ENCODE measurements at places on chromosomes 13 and 19.

DNA sequence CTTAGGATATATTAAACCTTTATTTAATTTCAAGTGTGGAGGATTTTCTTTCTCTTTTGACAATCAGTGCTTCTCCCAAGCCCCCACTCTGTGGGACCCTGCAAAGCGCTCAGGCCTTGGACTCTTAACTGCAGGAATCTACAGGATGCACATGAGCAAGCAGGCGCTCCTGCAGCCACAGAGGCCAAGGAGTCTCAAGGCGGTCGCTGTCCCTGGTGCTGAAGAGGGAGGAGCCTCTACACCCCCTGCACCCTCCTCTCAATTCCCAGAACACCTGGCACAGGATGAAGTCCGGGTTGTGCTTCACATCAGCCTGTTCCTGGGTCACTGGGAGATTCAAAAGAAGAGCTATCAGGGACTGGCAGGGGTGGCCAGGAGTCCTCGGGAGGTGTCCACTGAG lies 13.5 kb downstream of the OR10H4 start:
- no peak for DNase-seq

DNA sequence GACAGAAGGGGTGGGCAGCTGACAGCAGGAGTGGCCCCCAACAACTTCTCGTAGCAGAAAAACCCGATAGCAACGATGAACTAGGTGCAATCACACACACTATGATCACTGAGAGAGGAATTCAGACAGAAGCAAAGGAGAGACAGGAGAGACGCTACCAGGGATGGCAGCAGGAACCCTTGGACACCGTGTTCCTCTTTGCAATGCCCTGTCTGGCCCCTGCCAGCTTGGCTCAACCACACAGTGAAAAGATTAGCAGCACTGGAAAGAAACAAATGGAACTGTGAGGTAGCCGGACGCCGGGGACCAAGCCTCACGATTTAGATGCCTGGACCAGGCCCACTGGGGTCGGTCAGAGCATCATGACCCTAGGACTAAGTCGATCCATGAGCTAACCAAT lies 23.6 kb downstream of the DCAF15 start:
- no peak for DNase-seq

GRCh38 chr19:18562086-18562485 lies 4.4 kb downstream of the KXD1 start:
- no peak for DNase-seq

DNA sequence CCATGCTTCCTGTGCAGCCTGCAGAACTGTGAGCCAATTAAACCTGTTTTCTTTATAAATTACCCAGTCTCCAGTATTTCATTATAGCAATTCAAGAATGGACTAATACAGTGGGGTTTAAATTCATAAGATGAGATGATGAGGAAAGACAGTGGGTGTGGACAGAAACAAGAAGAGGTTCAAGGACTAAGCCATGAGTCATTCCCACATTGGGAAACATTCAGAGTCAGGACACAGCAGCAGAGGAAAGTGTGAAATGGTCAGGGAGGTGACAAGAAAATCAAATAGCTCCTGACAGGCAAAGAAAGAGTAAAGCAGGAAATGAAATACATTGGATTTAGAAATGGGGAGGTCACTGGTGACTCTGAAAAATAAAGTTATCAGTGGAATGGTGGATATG lies 9.1 kb downstream of the ZNF841 start:
- no peak for DNase-seq

DNA sequence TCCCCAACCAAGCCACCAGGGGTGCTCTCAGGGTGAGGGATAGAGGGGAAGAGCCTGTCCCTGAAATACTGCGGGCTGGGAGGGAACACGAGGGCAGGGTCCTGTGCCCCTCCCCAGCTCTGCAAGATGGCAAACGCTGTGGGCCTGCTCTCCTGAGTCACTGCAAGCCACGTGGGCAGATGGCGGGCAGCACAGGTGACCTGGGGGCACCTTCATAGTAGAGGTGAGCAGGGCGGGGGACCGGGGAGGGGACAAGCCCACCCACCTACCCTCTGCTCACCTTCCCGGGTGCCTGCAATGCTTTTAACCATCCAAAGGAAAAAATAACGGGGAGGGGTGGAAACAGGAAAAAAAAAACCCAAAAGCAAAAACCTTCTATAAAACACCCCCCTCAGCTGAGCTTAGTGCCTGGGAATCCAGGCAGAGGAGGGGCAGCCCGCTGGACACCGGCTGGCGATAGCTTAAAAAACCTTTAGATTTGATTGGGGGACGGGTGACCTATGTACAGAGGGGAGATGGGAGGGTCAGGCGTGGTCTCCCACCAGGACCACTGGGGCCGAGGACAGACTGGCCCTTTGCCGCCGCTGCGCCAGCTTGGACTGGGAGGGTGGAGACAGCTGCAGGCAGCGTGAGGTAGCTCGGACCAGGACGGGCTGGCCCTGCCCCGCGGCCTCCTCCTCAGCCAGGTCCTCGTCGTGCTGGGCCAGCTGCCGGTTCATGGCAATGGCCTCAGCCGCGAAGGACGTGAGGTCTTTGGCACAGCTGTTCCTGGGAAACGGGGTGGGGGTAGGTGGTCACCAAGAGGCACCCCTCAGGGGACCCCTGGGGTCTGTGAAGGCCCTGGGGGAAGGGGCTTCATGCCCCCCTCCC lies 11.7 kb downstream of the MKNK2 start:
- DNase-seq: no peak

DNA sequence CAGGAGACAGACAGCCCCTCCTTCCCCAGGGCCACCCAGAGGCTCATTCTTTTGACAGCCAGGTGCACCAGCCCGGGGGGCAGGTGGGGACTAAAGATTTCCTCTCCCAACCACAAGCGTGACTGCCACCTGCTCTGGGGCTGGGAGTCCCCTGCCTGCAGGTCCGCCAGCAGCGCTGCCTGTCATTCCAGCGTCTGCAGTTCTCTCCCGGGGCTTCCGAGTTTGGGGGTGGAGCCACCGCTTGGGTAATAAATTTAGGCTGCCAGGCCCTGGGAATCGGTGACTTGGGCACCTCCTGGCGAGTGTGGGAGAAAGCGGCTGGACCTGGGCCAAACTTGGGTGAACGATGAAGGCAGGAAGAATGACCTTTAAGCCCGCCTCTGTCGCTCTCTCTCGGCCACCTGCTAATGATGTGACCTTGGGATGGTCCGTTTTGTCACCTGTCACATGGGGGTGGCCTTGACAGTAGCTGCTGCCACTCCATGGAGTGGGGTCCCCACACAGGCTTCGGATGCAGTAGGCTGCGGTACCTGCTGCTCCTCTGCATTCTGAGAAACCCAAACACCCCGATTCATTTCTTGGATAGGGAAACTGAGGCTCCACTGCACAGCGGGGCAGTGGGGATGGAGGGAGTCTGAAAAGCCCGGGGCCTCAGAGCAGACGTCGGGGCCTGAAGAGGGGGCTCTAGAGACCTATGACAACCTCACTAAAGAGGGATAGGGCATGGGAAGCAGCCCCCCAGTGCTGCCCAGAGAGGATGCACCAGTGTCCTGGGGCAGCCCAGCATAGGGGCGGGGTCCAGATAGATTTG lies 12.8 kb downstream of the FUT6 start:
- DNase-seq: no peak

DNA sequence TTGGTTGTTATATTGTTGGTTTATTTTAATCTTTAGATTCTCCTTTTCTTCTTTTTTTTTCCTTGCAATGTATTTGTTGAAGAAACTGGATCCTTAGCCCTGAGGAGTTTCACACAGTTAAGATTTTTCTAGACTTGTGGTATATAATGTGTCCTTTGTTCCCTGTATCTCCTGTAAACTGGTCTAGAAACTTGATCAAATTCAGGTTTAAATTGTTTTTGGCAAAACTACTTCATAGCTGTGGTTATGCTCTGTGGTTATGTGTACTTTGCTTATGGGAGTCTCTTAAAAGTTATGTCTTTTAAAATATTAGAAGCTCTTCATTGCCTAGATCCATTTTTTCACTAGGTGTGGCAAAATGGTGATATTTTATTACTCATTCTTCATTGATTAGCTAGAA lies 3.7 kb upstream of the MTRF1 start:
- DNase-seq: no peak
